Activated CD8-positive, alpha-beta memory T cell treated with anti-CD3 and anti-CD28 coated beads, Interleukin-2, amount 50 U/mL, for 48 hours (primary cell): ENCODE measurements at places on chromosomes 1 and 21.
A peak's percentile ranks its signal among the peaks of the same experiment; 100 is the strongest.

- DNase-seq = no peak
Observed at GRCh38 chr1:29322861-29323585, 86.7 kb downstream of the PTPRU start.

- no peak for DNase-seq
Observed at GRCh38 chr1:80799457-80799856, 1001.3 kb upstream of the ADGRL2 start.

GRCh38 chr1:43442756-43443155, 11.0 kb downstream of the HYI start:
- DNase-seq = no peak

- no peak for DNase-seq
Observed at GRCh38 chr1:25065795-25066238, 135.7 kb upstream of the RUNX3 start.

DNA sequence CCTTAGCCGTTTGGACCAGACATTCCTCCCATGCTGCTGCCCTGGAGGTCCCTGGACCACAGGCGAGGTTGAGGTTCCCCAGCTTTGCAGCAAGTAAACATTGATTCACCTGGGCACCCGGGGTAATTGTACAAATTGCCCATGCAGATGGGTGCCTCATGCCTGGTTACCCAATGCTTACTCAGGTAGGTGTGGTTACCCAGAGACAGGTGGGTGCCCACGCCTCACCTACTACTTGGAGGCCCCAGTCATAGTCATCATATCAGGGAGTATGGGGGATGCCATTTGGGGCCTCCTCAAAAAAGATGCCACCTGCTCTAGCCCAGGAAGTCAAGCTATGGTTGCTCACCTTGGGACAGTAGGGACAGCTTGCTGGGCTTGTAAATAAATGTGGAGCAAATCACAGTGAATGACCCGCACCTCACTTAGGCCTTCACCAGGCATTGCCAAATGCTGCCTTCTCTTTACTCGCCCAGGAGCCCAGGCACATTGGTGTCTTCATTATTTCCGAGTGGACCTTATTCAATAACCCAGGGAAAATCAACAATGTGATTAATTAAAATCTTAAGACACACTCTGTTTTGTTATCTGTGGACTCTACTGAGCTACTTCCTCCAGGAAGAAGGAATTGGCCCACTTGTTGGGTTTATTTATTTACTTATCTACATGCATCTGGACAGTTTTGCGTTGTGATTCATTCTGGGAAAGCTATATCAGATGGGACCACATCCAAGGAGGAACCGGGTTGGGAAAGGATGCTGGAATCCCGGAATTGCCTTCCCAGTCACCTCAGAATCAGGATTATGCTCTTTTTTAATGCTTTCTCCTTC, 35.6 kb upstream of the GRHL3 start:
- DNase-seq = no peak

DNA sequence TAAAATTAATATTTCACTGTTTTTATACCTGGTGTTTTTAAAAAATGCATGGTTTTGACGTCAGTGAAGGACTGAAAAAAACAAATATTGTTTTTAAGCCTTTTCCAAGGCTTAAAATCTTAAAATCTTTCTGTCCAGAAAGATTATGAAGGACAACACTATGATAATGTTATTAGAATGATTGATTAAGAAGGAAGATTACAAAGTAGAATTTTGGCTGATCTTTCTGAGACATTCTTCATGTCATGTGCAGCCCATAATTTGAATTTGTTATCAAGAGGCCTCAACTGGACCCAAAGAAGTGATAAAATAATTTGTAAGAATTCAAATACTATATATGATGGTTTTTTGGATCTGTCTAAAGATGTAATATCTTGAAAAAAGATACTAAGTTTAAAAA, 584.4 kb upstream of the CXADR start:
- no peak for DNase-seq

DNA sequence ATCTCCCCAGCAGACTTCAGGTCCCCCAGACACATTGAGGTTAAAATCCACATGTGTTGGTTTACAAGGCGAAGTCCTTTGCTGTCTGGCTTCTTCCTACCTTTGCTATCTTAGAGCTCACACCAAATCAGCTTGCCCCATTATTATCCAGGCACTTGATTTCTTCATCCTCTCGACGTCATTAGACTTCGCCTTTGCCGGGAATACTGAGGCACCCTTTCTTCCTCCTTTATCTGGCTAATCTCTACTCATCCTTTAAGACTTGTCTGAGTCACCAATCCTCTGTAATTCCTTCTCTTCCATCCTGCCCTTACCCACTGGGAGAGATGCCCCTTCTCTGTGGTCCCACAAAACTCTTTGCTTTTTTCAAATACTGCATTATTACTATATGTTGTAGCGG, 9.2 kb upstream of the XCL2 start:
- DNase-seq = no peak

GRCh38 chr1:186214791-186215190, 160.3 kb downstream of the TPR start:
- no peak for DNase-seq

- no peak for DNase-seq
Observed at GRCh38 chr1:207402744-207403143, 51.4 kb upstream of the CR2 start.

GRCh38 chr1:204003536-204003935, 69.4 kb upstream of the SOX13 start:
- DNase-seq = no peak

DNA sequence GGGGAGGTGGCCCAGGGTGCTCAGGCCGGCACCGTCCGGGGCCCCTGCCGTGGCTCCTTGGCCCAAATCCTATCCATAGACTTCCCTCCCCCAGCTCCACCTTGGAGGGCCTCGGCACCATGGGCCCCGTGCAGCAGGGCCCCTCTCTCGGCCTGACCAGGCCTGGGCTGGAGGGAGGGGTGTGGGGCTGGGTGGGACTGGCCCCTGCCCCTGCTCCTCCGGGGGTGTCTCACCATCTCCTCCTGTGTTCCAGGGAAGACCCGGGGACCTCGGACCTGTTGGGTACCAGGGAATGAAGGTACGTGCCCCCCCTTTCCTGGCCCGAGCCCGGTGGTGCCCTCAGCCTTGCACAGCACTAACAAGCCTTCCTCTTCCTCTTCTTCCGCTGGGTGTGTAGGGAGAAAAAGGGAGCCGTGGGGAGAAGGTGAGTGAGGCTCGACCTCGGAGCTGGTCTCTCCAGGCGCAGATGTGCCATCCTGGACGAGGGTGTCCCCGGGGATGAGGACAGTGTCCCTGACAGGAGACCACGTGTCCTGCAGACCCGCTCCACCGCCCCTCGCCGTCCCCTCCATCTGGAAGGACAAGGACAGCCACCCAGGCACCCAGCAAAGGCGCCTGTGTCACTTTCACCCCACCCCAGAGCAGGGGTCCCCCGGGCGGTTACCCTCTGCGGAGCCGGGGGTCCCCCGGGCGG, 7.9 kb downstream of the COL6A1 start:
- DNase-seq = no peak

DNA sequence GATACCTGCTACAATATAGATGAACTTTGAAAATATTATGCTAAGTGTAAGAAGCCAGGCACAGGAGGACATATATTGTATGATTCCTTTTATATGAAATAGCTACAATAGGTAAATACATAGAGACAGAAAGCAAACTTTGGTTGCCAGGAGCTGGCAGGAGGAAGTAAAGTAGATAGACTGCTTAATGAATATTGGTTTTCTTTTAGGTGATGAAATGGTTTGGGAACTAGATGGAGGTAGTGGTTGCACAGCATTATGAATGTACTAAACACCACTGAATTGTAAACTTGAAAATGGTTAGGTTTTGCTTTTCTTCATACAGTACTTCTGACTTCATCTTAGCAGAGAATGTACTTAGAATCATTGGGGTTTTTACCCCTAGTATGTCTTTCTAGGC, 21.5 kb downstream of the ABCB10 start:
- no peak for DNase-seq

DNA sequence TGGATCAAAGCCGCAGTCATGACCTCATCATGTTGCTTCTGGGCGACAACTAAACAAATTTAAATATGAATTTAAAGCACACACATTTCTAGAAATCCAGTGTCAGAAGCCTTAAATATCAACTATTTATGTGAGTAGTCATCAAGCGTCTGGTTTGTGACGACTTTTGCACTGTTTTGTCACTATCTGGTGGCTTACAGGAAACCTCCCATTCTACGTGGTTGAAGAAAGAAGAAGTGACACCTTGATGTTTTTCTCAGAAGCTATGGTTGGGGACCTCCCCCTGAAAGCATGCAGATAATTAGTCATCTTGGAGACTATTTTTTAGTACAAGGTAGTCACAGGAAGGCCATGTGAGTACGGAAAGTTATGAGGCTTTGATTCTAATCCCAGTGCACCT, 58.5 kb downstream of the TENT5C start:
- no peak for DNase-seq

- DNase-seq = no peak
Observed at GRCh38 chr21:37043818-37044217, 29.1 kb downstream of the PIGP start.

- peak; percentile 81 for DNase-seq
Observed at GRCh38 chr1:43565600-43566360, 35.1 kb downstream of the PTPRF start.

- DNase-seq = no peak
Observed at GRCh38 chr21:15124731-15125130, 59.9 kb upstream of the NRIP1 start.
